ENCODE measurements at places on chromosomes 6 and 20.
A peak's percentile ranks its signal among the peaks of the same experiment; 100 is the strongest.

DNA sequence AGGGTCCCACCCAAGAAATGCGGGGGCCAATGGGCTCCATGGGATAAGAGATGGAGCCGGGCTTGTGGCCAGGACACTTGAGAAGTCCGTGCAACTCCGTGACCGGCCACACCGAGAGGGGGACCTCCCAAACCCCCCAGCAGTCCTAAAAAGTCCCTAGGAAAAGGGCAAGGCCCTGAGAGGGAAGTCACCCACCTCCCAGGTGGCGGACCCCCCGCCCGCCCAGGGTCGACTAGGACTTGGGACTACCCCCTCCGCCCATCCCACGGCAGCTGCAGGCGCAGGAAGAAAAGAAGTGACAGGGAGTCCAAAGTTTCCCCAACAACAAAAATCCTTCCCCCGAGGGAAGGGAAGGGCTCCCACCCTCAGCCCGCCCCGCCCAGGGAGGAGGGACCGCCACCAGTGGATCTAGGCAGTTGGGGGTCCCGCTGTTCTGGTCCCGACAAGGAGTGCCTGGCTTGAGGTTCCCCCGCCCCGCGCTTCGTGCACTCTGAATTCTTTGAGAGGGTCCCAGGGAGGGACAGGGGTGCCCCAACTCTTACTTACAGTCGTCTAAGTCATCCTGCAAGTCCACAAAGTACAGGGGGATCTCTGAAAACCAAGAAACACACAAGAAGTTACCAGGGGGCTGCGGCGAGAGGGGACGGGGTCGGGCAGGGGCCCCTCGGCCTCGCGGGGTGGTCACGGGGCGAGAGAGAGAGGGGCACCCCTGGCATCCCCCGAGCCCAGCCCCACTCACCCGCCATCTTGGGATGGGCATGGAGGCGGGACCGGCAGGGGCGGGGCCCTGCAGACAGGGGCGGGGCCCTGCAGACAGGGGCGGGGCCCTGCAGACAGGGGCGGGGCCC, 611 bp upstream of the RAB22A start:
- peak; percentile 32 for DNase-seq

DNA sequence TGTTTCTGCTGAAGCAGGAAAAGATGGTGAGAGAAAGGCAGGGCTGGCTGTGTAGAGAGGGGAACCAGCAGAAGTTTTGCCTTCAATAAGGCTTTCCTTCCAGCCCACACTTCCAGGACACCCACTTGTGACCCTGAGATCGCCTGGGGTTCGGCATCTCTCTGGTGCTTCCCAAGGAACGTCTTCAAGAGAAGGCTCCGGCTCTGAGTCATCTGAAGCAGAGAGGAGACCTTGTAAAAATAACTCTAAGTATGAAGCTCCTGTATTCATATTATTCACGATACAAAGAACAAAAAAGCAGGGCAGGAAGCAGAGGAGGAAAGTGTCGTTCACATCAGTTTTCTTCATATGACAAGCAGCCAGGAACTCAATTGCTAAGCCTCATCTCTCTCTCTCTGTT, 95.4 kb upstream of the MRPS10 start:
- DNase-seq, result no peak

DNA sequence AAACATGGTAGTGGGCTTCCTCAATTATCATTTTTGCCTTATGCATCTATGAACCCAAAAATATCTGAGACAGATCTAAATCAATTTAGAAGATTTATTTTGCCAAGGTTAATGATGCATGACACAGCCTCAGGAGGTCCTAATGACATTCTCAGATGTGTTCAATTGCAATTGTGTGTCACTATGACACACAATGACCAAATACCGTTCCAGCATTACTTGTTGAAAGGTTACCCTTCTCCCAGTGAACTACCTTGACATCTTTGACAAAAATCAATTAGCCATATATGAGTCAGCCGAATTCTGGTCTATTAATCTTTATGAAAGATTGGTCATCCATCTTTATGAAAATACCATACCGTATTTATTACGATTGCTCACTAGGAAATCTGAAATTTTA, 592.5 kb upstream of the GJE1 start:
- DNase-seq, result no peak

- no peak for DNase-seq
Measured at GRCh38 chr6:16305246-16305725, 66.9 kb downstream of the GMPR start.

DNA sequence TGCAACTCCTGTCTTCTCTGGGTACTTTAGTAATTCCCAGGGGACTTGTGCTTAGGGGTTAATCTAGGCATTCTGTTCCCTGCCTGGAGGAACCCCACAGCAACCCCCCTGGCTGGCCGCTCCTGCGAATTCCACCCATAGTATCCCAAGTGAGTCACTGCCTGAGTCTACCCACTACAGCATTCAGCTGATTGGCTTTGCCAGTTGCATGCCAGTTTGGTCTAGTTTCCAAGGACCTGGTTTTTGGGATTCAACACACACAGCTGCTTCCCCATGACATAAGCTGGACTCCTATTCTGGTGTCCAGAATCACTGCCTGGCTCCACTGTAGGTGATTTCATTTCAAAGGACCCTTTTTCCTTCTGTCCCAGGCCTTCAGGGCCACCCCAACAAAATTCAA, 40.3 kb downstream of the PLCG1 start:
- DNase-seq, result peak; percentile 88

- DNase-seq, result no peak
Measured at GRCh38 chr6:20058121-20058905, 154.0 kb downstream of the MBOAT1 start.

DNA sequence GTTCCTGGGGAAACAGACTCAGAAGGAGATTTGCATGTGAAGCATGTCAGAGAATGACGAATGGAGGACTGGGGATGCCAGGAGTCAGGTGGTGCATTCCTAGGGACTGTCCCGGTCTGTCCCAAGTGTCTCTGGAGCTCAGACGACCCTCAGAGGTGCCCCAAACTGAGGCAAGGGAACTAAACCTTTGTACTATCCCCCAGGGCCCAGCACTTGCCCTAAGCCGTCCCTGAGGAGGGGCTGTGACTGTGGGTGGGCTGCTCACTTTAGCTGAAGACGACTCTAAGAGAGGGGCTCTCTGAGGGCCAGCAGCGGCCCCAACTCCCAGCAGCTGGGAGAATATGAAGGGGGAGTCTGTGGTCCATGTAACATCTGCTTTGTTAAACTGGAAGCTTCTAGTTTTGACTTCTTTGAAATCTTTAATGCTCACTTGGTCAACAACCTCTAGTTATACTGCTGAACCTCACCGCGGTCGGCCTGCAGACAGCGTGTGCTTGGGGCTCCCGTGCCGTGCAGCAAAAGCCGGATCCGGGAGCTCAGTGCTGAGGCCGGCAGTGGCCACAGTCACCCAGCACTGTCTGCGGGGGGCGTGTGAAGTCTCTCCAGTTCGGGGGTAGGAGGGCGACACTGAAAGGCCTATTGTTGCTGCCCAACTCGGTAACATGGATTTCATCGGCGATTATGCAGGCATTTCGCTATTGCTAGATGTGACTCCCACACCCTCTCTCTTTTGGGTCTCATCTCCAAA, 34.2 kb downstream of the TUBB2B start:
- DNase-seq, result no peak

- peak; percentile 58 for DNase-seq
Measured at GRCh38 chr6:88780714-88781389, 182.6 kb downstream of the RNGTT start.

- no peak for DNase-seq
Measured at GRCh38 chr6:91366781-91367180, 779.9 kb upstream of the MAP3K7 start.

- no peak for DNase-seq
Measured at GRCh38 chr6:166955121-166955864, 1.1 kb downstream of the RNASET2 start.

DNA sequence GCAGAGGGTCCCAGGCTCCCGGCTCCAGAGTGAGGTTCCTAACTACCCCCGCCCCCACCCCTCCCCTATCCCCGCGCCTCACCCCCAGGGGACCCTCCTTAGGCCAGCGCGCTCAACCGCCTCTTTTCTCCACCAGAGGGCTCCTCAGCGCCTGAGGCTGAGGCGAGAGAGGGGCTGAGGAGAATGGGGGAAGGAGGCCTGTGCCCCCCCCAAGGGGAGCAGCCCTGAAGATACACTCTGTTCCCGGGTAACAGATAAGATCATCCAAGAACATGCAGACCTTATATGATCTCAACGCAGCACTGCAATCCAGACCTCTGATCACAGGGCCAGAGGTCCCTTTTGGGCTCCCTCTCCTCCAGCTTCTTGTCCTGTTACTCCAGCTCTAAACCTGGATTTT, 43.3 kb upstream of the MRPS10 start:
- DNase-seq, result no peak

DNA sequence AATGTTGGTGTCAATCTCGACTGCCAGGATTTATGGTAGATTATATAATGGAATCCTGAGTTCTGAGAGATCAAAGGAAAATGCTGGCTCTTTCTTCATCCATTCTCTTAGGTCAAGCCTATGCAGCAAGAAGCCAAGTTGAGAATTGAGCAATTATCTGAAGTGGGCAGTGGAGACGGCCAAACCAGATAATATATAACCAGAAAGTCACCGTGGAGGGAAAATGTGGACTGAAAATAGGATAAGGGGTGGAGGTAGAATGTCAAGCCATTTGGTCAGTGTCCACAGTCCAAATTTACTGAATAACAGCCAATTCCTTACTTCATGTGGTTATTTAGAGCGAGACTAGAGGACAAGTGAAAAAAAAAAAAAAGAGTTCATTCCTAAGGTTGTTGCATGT, 107.8 kb upstream of the ESR1 start:
- DNase-seq, result no peak

DNA sequence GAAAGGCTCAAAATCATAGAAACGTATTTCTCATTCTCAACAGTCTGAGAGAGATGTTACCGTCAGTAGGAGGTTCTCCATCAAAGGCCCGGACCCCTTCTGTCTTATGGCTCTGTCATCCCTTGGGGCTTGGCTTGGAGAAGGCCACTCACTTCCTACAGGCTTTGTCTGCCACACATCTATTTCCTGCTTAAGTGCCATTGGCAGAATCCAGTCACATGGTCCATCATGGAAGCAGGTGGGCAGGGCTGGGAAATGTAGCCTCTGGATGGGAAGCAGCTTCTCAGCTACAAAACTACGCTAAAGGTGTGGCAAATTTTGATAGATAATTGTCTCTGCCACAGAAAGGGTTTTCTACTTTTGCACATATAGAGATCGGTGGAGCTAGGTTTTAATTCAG, 12.6 kb upstream of the ZFP64 start:
- no peak for DNase-seq

GRCh38 chr6:144885817-144886216, 600.7 kb downstream of the UTRN start:
- no peak for DNase-seq

DNA sequence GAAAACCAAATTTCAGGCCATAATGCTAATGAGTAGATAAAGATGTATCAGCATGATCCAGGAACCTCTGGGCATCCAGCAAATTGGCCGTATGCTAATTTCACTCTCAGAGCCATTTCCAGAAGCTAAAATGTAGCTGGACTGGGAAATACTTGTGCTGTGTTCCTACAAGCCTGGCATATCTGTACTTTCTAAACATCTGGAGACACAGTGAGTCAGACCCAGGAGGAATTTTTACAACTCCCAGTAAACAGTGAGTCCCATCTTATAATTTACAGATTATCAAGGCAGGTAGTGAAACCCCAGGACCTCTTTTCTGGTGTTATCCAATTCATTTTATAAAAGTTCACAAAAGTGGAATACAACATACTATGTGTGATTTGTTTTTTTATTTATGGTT, 683.0 kb upstream of the ADGRB3 start:
- DNase-seq, result no peak

- DNase-seq, result no peak
Measured at GRCh38 chr6:31689249-31690110, 8.6 kb upstream of the LY6G5C start.

DNA sequence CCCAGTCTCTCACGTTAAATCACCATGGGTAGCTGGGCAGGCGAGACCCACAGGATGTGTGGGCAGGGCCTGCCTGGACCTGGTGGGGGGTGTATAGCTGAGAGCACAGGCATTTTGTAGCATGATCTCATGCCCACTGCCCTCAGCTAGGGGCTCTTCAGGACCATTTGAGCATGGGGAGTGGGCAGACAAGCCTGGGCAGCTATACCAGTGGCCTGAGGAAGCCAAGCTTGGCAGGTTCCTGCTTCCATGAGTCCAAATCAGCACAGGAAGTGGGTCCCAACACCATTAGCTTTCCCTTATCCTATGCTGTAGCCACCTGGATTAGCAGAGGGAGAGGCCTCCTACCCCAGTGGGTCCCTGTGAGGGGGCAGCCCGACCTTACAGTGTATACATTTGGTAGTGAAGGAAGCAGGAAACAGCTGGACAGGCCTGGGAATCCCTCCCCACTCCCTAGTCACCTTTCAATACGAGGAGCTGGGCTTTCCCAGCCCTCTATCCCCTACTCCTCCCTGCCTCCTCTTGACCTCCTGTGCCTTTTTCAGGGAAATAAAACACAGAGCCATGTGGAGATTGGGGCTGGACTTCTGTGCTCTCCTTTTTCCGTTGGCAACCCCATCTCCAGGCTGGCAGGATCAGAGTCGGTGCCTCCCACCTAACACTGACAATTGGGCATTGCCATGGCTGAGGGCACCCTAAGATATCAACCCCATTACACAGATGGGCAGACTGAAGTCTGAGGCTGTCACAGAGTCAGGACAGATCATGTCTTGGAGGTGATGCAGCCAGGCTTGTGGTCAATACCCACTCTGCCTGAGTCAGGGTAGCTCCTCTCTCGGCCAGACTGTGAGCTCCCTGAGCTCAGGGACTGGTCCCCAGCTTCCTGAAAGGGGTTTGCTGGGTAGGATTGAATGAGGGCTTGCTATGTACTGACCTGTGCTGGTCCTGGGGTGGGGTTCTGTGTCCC, 59.8 kb downstream of the MRPL14 start:
- no peak for DNase-seq

- DNase-seq, result peak; percentile 60
Measured at GRCh38 chr6:2353412-2354137, 108.2 kb upstream of the GMDS start.

GRCh38 chr6:43971776-43972126, 155.5 kb downstream of the MRPL14 start:
- DNase-seq, result no peak

- DNase-seq, result peak; percentile 83
Measured at GRCh38 chr6:37819802-37820717, 533 bp downstream of the ZFAND3 start.

DNA sequence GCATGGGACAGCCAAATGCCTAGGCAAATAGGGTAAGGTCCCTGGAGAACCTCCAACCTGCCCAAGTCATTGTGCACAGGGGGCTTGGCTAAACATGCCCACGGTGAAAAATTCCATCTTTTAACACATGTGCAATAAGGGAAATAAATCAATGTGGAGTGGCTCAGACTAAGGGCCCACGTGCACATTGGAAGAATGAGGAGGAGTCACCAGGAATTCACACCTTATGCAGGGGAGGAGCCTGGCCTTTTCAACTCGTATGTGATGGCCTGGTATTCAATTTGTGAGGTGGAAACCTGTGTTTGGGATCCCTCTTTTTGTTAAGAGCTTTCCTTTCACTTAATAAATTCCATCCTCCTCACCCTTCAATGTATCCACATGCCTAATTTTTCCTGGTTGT, 12.6 kb downstream of the C6orf52 start:
- no peak for DNase-seq

All from ACHN (cell line).